Karpas-422 (cell line): ENCODE measurements at places on chromosomes 16 and 17. TPM values are rescaled to one million over a fixed set of nuclear protein-coding genes. Genes with fewer than 3 reads are reported as not detected.

GRCh38 chr16:57915811-57916488, 55.0 kb downstream of the CNGB1 start:
- H3K27me3 ChIP-seq, result no peaks in the 10 kb centered on the region
- no peaks in the 10 kb centered on the region for H3K36me3 ChIP-seq
- no peak for DNase-seq
- H3K4me1 ChIP-seq, result no peaks in the 10 kb centered on the region
- no peak overlapping the region for H3K4me3 ChIP-seq

- no peak for DNase-seq
- H3K36me3 ChIP-seq, result no peaks in the 10 kb centered on the region
- H3K4me1 ChIP-seq, result peaks cover 6% of the 10 kb centered on the region
Measured at GRCh38 chr17:46007461-46007965, 8.5 kb downstream of the STH start.

- H3K36me3 ChIP-seq, result no peaks in the 10 kb centered on the region
- no peak for DNase-seq
- no peaks in the 10 kb centered on the region for H3K4me1 ChIP-seq
- no peaks in the 10 kb centered on the region for H3K27me3 ChIP-seq
- H3K27ac ChIP-seq, result no peak overlapping the region
Measured at GRCh38 chr16:23104032-23104955, 45.0 kb downstream of the USP31 start.

DNA sequence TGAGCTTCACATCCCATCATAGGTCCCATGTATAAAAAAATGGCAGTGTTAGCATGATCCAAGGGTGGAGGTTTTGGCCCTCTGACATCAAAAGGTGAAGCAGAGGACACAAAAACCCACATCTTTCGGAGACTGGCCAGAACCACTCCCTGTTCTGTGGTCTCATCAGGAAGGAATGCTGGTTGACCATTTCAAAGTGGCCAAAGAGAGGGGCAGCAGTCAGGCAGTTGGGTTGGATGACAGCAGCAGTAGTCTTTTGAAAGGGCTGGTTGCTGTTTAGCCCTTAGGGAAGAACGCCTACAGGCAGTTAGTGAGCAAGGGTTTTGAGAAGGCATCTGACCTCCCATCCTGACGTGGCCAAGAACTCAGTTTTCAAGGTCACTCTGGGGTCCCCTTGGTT, 40.5 kb downstream of the LCMT1 start:
- H3K27me3 ChIP-seq, result no peaks in the 10 kb centered on the region
- no peaks in the 10 kb centered on the region; the same call in 1 of the 2 replicates for H3K36me3 ChIP-seq
- no peak overlapping the region for H3K4me3 ChIP-seq
- DNase-seq, result no peak

GRCh38 chr17:34996422-34997285, 16.3 kb downstream of the LIG3 start:
- no peaks in the 10 kb centered on the region for H3K27me3 ChIP-seq
- peaks cover 9% of the 10 kb centered on the region; the same call in 1 of the 2 replicates for H3K36me3 ChIP-seq
- no peak overlapping the region for H3K27ac ChIP-seq
- no peak overlapping the region for H3K4me3 ChIP-seq

MIF4GD gene
- total RNA-seq, result 44.4 and 63.3 TPM in 2 replicates

DNA sequence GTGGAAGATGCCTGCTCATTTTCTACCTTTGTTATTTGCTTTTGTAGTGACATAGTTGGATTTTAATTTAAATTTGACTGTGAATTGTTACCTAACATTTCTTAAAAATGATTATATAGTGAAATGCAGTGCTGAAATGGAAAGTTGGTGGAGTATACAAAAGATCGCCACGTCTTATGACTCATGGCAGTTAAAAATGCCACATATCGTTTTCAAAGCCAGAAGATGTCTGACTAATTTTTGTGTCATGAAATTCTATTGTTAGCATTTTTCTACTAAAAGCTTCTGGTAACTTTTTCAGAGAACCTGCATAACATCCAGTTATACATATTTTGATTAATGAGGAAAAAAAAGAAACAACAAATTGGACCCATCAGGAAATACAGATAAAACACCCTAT, 20.6 kb downstream of the MAP2K4 start:
- H3K27me3 ChIP-seq, result no peaks in the 10 kb centered on the region
- H3K36me3 ChIP-seq, result no peaks in the 10 kb centered on the region
- no peak overlapping the region for H3K4me3 ChIP-seq
- H3K27ac ChIP-seq, result no peak overlapping the region
- no peak for DNase-seq
- no peaks in the 10 kb centered on the region for H3K4me1 ChIP-seq

DNA sequence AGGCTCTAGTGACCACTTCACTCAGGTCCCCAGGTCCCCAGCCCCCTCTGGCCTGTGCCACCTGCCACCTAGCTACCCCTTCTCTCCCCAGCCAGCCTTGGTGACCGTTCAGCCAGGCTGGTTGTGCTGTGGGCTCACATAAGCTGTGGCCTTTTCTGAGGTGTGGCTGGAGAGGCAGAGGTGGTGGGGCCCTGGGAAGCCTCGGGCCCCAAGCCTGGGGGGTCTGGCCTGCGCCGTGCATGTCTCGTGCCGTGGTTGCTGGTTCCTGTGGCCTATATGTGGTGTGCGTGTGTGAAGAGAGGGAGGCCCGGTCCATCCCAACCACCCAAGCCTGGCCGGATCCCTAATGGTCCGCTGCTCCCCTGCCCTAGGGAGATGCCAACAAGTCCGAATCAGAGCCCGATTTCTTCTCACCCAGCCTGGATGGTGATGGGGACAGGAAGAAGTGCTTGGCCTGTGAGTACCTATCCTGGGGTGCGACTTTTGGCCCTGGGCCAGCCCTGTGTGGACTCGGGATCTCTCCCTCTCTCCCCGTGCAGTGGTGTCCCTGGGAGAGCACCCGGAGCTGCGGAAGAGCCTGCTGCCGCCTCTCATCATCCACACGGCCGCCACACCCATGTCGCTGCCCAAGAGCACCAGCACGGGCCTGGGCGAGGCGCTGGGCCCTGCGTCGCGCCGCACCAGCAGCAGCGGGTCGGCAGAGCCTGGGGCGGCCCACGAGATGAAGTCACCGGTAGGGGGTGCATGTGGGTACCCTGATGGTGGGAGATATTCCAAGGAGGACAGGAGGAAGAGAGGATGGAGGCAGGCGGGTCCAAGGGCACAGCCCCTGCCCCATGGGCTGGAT, 35.9 kb downstream of the CACNA1G start:
- H3K27ac ChIP-seq, result no peak overlapping the region
- H3K4me3 ChIP-seq, result no peak overlapping the region
- no peak for DNase-seq
- no peaks in the 10 kb centered on the region for H3K36me3 ChIP-seq
- peaks cover 21% of the 10 kb centered on the region for H3K4me1 ChIP-seq
- no peaks in the 10 kb centered on the region for H3K27me3 ChIP-seq

OR2C1 gene
- 0.14 TPM in 1 of 2 replicates, not detected in the other for total RNA-seq
